Stimulated activated CD4-positive, alpha-beta T cell treated with anti-CD3 and anti-CD28 coated beads, Interleukin-1b, Interleukin-23, amount 100 ng/mL, for 24 hours (primary cell): ENCODE measurements at places on chromosomes 7 and 10.

DNA sequence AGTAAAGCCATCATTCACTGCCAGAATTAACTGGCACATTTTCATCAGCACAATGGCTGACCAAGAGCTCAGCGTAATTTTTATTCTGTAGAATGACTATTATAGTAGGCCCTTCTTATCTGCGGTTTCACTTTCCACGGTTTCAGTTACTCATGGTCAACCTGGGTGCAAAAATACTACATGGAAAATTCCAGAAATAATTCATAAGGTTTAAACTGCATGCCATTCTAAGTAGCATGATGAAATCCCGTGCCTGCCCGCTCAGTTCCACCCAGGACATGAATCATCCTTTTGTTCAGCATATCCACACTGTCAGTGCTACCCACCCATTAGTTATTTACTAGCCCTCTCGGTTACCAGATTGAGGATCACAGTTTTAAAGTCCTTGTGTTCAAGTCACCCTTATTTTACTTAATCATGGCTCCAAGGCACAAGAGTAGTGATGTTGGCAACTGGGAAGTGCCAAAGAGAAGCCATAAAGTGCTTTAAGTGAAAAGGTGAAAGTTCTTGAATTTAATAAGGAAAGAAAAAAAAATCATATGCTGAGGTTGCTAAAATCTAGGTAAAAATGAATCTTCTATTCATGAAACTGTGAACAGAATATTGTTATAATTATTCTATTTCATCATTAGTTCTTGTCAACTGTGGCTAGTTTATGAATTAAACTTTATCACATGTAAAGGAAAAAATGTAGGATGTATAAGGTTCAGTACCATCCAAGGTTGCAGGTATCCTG, 204.9 kb downstream of the DOCK4 start:
- no peak for DNase-seq

GRCh38 chr7:28865601-28866144, 92.5 kb downstream of the TRIL start:
- DNase-seq: no peak

GRCh38 chr10:12333380-12334185, 15.8 kb upstream of the CAMK1D start:
- no peak for DNase-seq

DNA sequence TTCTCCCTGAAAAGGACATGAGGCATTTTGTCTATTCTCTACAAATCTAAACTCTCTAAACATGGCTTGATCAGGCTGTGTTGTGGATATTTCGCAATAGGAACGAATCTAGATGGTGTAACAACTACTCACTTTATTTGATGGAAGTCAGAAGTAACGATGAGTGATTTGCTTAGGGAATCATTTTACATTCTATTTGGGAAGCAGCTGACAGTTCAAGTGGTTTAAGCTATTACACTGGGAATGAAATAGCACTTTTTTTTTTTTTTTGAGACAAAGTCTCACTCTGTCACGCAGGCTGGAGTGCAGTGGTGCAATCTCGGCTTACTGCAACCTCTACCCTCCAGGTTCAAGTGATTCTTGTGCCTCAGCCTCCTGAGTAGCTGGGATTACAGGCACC, 44.1 kb downstream of the NPY start:
- DNase-seq: no peak

DNA sequence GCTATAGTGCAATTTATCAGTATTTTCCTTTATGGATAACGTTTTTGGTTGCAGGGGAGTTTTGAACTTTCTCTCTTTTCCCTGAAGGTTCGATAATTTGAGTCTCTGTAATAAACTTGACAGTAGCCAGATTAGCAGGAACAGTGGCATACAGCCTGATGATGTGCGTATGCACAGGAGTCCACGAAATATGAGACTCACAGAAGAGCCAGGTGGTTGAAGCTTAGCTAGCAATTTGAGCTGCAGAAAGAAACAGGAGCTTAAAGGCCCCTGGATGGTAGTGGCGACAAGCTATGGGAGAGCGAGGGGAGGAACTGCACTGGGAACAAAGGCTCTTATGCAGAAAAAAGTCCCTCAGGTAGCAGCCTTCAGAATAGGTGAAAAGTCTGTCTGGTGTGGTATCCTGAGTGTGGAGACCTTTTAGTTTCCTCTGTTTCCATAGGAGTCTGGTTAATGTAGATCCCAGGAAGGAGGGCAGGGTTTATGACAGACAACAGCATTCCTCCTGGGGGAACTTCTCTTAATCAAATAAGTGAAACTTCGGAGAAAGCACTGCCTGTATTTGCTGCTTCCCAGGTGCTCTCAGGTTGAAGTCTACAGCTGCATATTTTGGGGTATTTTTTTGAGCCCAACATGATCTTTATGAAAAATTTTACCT, 32.7 kb downstream of the FANK1 start:
- DNase-seq: no peak

- DNase-seq: no peak
Observed at GRCh38 chr7:17010637-17011300, 129.0 kb upstream of the AGR3 start.

GRCh38 chr10:68202960-68203353, 29.0 kb downstream of the ATOH7 start:
- DNase-seq: no peak

DNA sequence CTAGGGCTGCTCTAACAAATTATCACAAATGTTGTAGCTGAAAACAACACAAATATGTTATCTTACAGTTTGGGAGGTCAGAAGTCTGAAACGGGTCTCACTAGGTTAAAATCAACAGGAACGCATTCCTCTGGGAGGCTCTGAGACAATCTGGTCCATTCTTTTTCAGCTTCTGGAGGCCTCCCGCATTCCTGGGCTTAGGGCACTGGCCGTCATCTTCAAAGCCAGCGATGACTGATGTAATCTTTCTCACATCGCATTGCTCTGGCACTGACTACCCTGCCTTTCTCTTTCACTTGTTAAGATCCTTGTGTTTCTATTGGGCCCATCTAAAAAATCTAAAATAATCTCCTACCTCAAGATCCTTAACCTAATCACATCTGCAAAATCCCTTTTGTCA, 1071.5 kb upstream of the C7orf33 start:
- no peak for DNase-seq

DNA sequence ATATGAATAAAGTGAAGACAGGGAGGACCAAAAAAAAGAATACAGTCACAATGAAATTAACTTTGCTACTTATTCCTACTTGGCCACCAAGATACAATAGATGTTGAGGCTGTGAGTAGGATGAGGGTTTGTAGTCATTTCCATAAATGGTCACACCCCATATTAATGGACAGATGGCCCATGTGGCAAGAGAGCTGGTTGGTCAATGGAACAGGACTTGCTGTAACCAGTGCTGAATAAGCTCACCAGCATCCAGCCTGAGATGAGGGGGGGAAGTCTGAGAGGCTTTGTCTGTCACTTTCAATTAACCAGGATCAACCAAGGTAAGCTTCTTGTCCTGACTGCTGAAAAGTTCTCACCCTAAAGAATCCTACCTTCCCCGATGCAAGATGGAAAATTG, 130.4 kb upstream of the KCNMA1 start:
- no peak for DNase-seq

DNA sequence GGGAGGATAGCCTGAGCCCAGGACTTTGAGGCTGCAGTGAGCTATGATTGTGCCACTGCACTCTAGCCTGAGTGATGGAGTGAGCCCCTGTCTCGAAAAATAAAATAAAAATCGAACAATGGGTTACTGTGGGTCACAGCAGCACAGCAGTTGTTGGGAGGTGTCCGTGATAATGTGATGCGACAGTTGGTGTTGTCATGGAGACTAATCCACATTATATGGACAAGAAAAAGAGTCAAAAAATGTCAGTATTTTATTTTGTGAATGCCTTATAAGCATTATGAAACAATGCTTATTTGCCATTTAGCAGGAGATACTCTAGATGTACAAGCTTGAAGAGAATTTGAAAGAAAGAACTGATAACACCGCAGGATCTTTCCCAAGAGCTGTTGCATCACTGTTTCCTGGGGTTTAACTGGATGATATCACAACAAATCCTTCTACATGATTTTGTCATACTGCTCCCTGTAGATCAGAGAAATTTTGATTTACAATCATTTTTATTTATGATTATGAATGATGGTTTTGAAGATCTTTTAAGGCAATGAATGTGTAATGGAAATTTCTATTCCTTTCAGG, 195.4 kb downstream of the BAMBI start:
- no peak for DNase-seq

- DNase-seq: no peak
Observed at GRCh38 chr10:71239946-71240795, 27.8 kb downstream of the UNC5B start.

DNA sequence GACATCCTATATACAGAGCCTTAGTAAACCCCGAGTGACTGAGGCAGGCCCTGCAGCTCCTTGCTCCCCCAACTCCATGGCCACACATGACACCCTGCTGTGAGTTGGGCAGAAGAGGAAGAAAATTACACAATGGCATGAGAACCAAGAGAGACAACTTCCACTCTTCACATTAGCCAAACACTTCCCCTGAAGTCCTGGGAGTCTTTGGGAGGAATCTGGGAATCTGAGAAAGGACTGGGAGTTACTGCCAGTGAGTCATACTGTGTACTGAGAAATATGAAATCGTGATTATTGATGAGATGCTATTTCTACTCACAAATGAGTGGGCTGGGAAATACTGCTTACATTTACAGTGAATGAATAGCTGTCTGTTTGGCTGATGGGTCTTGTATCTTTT, 116.6 kb downstream of the SPAG6 start:
- no peak for DNase-seq

- DNase-seq: no peak
Observed at GRCh38 chr10:58465629-58466028, 47.0 kb upstream of the BICC1 start.

GRCh38 chr10:79184145-79184625, 115.4 kb downstream of the ZMIZ1 start:
- no peak for DNase-seq

DNA sequence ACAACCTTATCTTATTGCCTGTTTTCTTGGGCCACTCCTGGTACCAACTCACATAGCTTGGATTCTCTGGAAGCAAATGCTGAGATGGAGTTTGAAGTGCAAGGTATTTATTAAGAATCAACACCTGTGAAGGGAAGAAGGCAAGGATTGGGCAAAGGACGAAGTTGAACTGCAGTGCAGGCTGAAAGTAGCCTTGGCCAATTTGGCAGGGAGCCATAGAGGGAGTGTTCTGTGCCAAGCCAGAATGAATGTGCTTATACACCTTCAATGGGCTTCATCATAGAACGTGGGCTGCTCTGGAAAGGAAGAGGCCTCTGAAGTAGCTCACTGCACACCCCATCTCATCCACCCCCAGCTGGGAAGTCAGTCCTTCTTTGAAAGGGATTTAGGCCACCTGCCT, 79.8 kb upstream of the IFRD1 start:
- DNase-seq: no peak

DNA sequence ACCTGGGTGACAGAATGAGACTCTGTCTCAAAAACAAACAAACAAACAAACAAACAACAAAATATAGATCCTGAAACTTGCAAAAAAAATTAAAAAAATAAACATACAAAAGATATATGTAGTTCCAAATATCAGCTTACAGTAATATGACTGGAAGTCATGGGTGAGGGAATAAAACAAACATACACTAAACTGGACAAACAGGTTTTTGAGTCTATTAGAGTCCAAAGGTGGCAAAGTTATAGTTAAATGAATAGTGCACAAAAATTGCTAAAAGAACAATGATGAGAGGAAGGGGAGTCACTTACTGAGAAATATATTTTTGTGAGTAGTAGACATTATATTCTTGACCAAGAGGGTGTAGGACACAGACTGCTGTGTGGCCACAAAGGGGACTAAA, 16.7 kb upstream of the RSBN1L start:
- no peak for DNase-seq

- peak; percentile 33 for DNase-seq
Observed at GRCh38 chr10:124650820-124651401, 93.3 kb downstream of the FAM53B start.

- no peak for DNase-seq
Observed at GRCh38 chr7:133947458-133948254, 179.5 kb upstream of the LRGUK start.

DNA sequence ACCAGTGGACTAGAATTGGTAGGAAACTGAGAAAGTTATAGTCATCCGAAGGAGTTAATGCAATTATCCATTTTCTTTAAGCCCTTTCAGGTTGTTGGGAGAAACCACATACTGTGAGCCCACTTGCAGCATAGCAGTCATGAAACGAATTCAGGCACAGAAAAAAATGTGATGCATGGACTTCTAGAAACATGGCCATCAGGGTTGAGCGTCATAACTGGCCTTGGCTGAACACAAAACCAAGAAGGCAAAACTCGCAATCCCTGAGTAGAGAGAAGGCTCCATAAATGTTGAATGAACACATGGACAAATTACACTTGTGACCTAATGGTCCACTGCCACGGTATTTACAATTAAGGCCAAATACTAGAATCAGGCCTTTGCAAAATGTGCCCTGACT, 121.9 kb downstream of the FAM107B start:
- DNase-seq: no peak

- DNase-seq: no peak
Observed at GRCh38 chr7:90853205-90853604, 257.1 kb downstream of the CDK14 start.

GRCh38 chr7:98294798-98295382, 13.4 kb downstream of the BRI3 start:
- DNase-seq: no peak

DNA sequence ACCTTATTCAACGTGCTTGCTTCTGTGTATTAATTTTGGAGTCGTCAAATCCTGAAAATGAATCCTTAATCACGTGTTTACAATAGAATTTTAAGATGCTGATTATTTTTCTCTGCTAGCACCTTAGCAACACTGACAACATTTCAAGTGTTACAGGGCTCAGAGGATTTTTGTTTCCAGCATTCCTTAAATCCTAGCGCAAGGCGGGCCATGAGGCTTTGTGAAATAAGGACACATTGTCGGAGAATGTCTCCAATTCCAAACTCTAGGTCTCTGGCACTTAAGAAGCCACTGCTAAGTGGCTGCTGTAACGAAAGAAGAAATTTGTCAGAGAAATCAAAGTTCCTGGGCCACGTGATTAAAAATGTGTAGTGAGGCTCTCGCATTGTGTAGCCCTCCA, 390.9 kb upstream of the CELF2 start:
- DNase-seq: no peak

GRCh38 chr7:143909863-143910262, 7.9 kb upstream of the TCAF1 start:
- DNase-seq: no peak

DNA sequence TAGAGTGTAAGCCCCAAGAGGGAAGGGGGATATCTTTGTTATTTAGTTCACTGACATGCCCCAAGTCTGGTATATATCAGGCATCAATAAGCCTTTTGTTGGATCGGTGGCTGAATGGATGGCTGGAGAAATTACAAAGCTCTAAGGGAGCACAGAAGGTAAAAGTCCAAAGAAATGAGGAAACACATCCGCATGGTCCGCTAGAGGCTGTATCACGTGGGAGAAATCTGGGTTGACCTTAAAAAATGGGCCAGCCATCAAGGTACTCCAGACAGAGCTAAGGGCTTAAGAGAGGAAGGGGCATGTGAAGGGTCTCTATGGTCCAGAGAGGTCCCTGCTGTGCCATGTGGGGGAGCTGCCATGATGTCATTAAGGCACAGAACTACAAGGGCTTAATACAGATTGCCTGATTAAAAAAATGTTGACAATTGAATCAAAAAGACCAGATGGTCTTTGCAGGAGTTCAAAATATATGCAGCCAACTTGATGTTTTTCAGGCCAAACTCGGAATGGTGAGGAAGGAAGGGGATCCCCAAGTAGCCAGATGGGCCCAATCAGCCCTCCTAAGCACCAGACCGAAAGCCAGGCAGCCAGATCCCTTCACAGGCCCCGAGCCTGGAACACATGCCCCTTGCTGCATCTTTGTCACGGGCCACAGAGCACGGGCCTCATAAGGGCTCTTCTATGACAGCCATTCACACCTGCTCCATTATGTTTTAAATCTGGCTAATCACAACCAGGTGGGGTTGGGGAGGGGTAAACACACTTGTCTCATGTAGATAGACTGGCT, 31.9 kb downstream of the SCRN1 start:
- no peak for DNase-seq
